ENCODE measurements at places on chromosomes 4 and X.

GRCh38 chr4:36041340-36041739 lies 203.0 kb downstream of the ARAP2 start:
- DNase-seq = no peak

DNA sequence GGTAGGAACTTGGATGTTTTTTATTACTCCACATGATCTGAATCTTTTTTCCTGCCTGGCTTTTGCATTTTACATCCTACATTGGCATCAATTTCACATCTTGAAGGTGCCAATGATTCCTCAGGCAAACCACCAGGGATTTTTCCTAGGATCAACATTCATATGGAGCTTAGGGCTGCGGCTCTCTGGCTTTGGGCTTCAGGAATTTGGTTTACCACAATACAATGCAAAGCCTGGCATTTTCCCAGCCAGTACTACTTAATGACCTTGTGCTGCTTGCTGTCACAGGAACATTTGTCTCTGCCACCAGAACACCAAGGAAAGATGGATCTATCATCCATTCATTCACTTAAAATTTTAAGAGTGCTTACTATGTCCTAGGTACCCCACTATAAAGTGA lies 180.7 kb downstream of the PDGFC start:
- peak; percentile 95 for DNase-seq

DNA sequence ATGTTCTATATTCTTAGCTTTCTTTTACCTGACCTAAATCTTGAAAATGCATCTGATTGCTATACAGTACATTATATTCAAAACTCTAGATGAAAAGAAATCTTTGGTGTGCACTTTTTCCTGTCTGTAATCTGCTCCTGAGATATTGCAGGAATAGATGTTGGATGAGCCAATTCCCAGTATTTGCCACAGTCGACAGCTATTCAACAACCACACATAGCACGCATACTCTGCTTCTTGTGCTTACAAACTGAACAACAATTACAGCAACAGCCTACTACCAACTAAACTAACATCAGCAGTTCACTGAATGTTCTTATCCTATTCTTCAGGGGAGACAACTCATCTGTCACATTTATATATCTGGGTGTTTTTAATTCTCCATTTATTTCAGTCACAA lies 573.9 kb upstream of the GRID2 start:
- DNase-seq = no peak

DNA sequence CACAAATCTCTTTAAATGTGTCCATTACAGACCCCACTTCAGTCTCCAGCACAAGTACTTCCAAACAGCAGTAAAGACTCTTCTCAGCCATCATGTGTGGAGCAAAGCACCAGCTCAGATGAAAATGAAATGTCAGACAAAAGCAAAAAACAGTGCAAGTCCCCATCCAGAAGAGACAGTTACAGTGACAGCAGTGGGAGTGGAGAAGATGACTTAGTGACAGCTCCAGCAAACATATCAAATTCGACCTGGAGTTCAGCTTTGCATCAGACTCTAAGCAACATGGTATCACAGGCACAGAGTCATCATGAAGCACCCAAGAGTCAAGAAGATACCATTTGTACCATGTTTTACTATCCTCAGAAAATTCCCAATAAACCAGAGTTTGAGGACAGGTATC lies 78.0 kb downstream of the SLC10A6 start:
- DNase-seq = no peak

DNA sequence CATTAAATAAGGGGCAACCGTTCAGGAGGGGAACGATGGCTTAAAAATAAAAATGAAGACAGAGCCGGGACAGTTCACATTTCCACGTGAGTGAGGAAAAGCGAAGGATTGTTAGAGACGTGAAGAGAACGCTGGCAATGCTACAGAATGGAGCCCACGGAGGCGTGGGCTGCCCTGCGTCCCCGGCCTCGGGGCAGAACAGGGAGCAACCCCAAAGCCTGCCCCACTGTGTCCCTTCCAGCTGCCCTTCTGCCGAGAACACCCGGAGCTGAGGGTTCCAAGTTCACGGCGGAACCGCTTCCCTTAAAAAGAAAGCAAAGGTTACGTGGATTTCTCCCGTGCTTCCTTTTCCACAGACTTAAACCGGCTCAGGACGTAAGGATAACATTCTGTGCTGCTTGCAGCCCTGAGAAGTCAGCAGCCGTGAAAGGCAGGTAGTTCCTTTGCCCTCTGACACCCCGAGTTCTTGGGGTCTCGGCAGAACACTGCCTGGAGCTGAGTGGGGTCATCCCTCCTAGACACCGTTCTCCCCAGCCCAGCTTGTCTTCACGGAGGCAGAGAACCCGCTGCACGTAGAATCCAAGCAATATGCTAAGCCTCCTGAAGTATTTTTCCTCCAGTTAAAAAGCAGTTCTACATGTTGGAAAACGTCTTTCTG lies 14.2 kb downstream of the DHRSX start:
- DNase-seq = no peak

DNA sequence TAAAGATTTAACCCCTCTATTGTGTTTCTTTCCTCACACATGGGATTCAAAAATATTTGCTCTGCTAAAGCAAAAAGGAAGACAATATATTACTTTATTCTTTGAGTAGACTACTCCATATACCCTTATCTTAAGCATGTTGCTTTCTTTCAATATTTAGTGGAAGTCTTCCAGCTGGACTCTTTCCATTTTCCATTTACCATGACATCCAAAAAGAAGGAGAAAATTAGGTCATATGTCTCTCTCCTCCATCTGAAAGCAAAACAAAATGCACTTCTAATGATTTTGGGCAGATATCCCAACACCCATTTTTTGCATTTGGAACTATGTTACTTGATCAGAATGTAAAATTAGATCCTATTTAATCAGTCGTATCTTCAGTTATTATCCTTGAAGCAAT lies 1336.5 kb downstream of the PCDH19 start:
- DNase-seq = no peak

DNA sequence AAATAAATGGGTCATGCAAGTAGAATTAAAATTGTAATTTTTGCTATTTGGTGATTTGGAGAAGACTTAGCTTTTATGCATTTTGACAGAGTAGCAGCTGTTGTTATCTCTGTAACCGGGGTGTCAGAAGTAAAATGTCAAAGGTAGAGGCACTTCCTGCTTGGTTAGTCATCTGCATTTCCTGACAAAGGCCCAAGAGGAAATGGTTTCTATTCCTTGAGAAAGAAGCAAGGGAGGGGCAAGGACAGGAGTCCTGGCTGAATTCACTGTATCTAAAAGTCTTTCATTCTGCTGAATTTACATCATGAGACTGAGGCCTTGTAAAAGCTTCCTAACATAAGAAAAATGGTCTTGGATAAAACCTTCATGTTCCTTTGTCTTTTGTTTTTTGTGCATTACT lies 550.9 kb upstream of the BOD1L1 start:
- no peak for DNase-seq

Data from fibroblast of skin of scalp (primary cell).